ENCODE measurements at places on chromosomes 16 and 17.
A peak's percentile ranks its signal among the peaks of the same experiment; 100 is the strongest.

DNA sequence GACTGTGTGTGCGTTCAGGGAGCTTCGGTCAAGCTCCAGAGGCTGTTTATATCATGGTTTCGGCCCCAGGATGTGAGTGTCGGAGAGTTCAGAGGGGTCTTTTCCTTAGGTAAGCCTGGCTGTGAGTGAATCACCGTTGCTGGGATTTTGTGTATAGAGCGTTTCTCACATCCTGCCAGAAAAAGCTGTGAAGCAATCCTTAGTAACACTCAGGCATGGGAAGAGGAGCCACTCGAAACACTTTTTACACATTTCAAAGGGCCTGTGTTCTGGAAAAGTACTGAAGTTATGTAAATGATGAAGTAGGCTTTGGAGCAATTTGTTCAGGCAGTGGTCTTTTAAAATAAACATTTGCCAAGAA is 662 bp downstream of the PGS1 start:
- DNase-seq, result peak; percentile 70

DNA sequence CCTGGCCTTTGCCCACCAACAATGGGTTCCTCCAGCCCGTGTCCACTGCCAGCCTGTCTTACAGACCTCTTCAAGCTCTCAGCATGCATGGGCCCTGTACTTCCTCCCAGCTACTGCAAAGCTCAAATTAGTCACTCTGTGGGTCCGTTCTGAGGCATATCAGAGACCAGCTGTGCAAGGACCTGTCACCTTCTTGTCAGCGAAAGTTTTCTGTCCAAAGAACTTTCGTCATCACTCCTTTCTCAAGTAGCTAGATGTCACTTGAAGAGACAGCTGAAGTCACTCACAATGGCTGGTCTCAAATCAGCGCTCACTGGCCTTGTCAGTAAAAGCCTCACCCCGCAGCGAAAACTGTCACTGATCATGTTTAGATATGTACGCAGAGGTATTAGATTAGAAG is 91.4 kb upstream of the DYNLRB2 start:
- DNase-seq, result no peak

- DNase-seq, result no peak
Observed at GRCh38 chr17:4156750-4157381, 13.9 kb downstream of the CYB5D2 start.

GRCh38 chr16:20928774-20929411 is 28.3 kb downstream of the LYRM1 start:
- DNase-seq, result no peak

- peak; percentile 49 for DNase-seq
Observed at GRCh38 chr17:76240461-76241203, at the start of gene RNF157. TSS of gene RNF157 (minus strand) at chr17:76240493. CDS start at chr17:76240240, 253 bp downstream.

GRCh38 chr16:58002416-58002800 is 1.2 kb downstream of the USB1 start:
- DNase-seq, result no peak

- no peak for DNase-seq
Observed at GRCh38 chr17:12642034-12642433, 23.7 kb upstream of the MYOCD start.

DNA sequence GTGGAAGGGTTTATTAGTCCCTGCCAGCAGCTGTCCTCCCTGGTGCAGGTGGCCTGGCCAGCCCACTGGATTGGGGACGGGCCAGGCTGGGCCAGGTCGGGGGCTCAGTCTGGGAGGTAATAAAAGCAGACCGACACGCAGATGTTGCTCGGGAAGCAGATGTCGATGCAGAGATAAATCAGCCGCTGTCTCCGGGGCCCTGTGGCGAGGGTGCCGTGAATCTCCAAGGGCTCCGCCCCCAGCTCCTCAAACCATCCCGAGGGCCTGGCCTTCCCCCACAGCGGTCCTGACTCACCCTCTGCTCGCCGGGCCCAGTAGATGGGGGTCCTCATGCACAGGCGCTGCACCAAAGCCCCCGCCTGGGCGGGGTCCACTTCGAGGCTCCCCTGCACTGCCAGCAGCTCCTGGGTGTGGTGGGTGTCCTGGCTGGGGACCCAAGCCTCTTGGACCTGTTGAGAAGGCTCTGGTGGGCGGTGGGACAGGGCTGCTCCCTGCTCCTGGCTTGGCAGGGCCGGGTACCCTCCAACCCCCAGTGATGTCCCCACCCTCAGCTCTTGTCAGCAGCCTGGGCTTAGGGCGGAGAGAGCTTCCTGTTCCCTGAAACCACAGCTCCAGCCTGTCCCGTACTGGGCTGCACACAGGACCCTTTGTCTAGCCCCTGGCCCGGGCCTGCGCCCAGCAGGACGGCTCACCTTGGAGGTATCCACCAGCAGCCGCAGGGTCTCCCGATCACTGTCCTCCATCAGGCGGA is 1.2 kb downstream of the BRICD5 start:
- no peak for DNase-seq

DNA sequence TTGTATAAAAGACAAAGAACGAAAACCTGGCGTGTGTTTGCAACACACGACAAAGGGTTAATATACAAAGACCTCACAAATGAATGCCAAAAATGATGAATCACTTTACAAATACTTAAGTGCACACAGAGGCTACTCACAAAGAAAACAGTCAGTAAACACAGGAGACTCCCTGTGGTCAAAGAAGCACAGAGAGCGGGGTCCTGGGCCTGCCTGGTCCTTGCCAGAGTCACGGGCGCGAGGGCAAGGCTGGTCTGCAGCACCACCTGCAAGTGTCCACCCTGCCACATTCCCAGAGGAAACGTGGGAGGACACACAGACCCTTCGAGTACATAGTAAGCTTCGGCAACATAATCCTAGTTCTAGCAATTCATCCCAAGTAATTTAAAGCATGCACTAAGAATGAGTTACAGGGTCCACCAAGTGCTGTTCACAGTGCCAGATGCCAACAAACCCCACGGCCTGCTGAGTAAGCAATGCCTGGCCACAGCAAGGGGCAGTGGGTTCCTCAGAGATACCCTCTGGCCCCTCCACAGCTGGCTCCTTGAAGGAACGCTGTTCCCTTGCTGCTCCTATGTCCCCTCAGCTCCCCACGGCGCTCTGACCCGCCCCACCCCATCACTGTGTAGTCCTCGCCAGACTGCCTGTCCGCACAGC is 24.6 kb upstream of the FAAP100 start:
- DNase-seq, result peak; percentile 92

DNA sequence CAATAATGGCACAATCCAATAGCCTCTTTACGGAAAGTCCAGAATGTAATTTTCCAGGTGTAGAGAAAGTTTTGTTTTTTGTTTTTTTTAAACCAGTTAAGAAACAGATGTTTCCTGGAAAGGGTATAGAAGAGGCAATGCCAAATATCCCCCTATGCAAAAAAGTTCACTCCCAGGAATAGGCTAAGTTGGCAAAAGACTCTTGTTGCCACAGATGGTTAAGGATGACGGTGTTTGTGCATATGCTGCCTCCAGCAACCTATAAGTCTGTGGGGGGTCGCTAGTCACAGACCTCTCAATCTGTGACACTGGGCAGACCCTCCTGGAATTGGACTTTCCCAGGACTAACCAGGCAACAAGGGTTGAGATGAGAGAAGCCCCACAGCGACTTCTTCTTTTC is 20.9 kb upstream of the HP start:
- no peak for DNase-seq

DNA sequence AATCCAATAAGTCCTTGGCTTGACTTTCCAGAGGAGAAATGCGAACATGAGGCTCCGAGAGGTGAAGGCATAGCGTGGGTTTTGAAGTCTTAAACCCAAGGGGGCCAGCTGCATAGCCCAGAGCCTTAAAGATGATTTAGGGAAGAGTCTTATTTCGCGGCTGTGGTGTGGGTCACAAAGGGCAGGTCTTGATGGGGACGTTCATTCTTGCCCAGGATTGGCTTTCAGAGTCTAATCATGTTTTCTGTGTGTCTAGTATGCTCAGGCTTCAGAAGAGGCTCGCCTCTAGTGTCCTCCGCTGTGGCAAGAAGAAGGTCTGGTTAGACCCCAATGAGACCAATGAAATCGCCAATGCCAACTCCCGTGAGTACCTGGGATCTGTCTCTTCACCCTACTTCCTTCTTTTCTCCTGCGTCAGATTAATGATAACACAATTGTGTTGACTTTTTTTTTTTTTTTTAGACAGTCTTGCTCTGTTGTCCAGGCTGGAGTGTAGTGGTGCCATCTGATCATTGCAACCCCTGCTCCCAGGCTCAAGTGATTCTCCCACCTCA is 951 bp downstream of the RPL19 start:
- DNase-seq, result no peak

- peak; percentile 74 for DNase-seq
Observed at GRCh38 chr16:83705856-83706255, 101.9 kb upstream of the HSBP1 start.

- no peak for DNase-seq
Observed at GRCh38 chr17:36593656-36594316, 2.1 kb downstream of the DHRS11 start.

DNA sequence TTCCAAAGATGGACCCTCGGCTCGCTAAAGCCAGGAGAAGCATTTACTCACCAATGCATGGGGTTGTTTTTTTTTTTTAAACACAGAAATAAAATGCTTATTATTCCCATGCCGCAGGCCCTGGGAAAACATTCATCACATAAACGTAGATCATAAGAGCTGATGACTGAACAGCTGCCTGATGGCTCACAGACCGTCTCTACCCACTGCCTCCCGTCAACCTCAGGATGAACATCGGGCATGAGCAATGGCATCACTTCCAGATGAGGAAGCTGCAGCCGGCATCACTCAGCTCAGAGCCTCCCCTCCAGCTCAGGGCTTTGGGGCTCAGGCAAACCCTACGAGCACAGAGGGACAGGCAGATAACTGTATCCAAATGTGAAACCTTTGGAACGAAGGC is 380.6 kb downstream of the CPPED1 start:
- DNase-seq, result no peak

- DNase-seq, result peak; percentile 44
Observed at GRCh38 chr17:48240562-48241130, 133.1 kb downstream of the SNX11 start.

GRCh38 chr17:68399638-68400403 is 57.5 kb downstream of the WIPI1 start:
- peak; percentile 43 for DNase-seq

DNA sequence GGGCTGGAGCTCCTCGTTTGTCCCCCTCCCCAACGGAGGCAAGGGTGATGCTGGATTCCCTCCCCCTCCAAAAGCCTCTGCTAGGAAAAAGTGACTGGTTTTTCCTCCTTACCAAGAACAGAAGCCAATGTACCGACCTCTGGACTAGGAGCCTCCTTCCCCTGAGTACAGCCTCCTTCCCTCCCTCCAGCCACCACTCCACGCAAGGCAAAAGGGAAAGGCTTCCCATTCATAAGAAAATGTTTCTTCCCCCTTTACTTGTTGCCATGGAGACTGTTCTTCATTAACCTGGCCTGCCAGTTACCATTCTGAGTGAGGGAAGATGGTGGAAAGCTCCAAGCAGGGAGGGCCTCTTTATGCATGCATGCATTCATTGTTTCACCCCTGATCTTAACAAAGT is 4.3 kb upstream of the PIMREG start:
- no peak for DNase-seq

- DNase-seq, result no peak
Observed at GRCh38 chr16:65576631-65577030, 454.8 kb upstream of the CDH11 start.

- no peak for DNase-seq
Observed at GRCh38 chr17:82103553-82104451, 5.8 kb upstream of the FASN start.

DNA sequence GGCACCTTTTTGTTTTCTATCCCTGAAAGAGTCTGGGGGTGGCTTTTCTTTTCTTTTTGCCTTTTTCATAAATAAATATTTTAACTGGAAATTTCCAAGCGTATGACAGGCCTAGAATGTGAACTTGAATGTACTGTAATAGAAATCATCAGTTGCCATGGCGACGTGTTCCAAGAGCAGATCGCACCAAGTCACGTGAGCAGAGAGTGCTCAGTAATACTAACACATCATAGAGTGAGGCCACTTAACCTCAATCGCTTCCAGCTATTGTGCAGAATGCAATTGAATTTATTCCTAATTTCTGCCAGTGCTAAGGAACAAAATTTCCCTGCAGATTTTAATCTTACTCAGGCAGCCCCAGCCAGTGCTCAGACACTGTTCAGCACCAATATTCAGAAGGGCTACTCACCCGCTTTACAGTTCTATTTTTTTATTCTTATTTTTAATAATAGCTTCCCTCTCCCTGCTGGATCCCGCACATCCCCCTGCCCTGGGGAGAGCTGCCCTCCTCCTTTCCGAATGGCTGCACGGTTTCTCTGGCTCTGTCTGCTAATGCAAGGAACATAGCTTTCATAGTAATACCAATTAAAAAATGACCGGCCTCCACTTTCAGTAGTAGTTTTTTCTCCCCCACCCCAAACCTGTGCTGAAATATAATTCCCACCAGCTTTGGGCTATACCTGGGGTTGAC is 26.2 kb upstream of the PMFBP1 start:
- peak; percentile 81 for DNase-seq

- DNase-seq, result no peak
Observed at GRCh38 chr17:43875476-43876147, 28.6 kb downstream of the CD300LG start.

GRCh38 chr16:17607609-17608008 is 136.8 kb upstream of the XYLT1 start:
- DNase-seq, result no peak

DNA sequence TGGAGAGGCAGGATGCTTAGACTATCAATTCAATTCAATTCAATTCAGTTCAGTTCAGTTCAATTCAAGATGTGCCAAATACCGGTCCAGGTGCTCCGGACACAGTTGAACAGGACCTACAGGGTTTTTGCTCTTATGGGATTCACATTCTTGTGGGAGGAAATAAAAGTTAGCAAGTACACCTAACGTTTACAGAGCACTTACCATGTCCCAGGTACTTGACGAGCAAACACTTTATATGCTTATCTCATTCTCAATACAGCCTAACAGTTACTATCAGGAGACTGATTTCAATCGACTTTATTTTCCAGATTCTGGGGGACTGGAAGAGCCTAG is 467 bp upstream of the GDE1 start:
- DNase-seq, result no peak

DNA sequence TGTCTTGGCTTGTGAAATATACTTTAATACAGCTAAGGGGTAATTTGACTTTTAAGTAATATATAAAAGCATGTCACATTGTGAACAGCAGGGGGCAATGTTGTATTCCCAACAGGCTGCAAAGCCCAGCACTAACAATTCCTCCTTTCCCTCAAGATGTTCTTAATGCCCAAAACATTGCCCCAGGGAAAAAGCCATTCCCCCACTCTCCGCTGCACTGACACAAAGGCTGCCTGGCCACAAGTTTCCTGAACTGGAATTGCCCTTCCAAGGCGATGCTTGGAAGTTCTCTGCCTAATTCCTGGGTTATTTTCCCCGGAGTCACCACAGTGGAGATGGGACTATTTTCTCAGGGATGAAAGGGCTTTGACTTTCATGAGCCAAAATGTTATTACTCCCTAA is 27.2 kb downstream of the CLEC16A start:
- DNase-seq, result peak; percentile 88

DNA sequence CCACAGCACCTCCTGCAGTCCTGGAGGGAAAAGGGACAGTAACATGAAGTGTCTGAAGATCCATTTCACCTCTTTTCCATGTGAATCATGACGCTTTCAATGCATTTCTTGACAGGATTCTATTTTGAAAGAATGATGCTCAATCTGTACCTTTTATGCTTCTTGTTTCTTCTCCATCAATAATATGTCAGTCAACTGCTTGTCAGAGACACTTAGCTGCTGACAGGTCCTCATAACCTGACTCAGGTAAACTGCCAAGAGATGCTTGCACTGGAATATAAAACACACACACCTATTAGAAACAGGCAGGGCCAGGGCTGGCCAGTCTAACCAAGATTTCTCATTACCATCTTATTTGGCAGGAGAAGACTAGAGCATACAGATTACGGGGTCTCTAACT is 21.6 kb downstream of the ZSWIM7 start:
- no peak for DNase-seq
